ENCODE measurements at places on chromosomes 7 and 10. TPM values are rescaled to one million over a fixed set of nuclear protein-coding genes. Genes with fewer than 3 reads are reported as not detected.

SLIT1 gene
- total RNA-seq, result not detected

SORCS1 gene
- 6.6 TPM for total RNA-seq

DMBT1 gene
- total RNA-seq, result 2.3 TPM

FLNC gene
- total RNA-seq, result 0.03 TPM

RHBDD2 gene
- 31.8 TPM for total RNA-seq

HECW1 gene
- 2.5 TPM for total RNA-seq

AS3MT gene
- total RNA-seq, result 0.26 TPM

SPOCK2 gene
- 0.75 TPM for total RNA-seq

CPXM2 gene
- not detected for total RNA-seq

CRHR2 gene
- total RNA-seq, result not detected

LRRC4 gene
- total RNA-seq, result not detected

ZP3 gene
- 6.5 TPM for total RNA-seq

CXCL12 gene
- total RNA-seq, result not detected

LRMDA gene
- total RNA-seq, result 4.5 TPM

ACTL6B gene
- not detected for total RNA-seq

TEX47 gene
- not detected for total RNA-seq

FGFBP3 gene
- 1.1 TPM for total RNA-seq

SEM1 gene
- 362 TPM for total RNA-seq

OR2A7 gene
- total RNA-seq, result not detected

POMZP3 gene
- 13.1 TPM for total RNA-seq

CCDC186 gene
- total RNA-seq, result 4.9 TPM

All from A375 (cell line).